ENCODE measurements at places on chromosomes 4 and X. TPM values are rescaled to one million over a fixed set of nuclear protein-coding genes. Genes with fewer than 3 reads are reported as not detected.

The DCAF12L2 gene
- not detected for total RNA-seq

The CXCL8 gene
- 0.30 TPM for total RNA-seq

The MAGED4 gene
- not detected for total RNA-seq

The PF4V1 gene
- not detected for total RNA-seq

The HERC5 gene
- total RNA-seq: 6.4 TPM

The NXF2B gene
- not detected for total RNA-seq

The STK32B gene
- total RNA-seq: not detected

The ERCC6L gene
- 12.0 TPM for total RNA-seq

The VSIG4 gene
- total RNA-seq: not detected

The ETDA gene
- not detected for total RNA-seq

The GNRHR gene
- not detected for total RNA-seq

The CYTL1 gene
- total RNA-seq: not detected

The HTN1 gene
- not detected for total RNA-seq

The KIT gene
- 0.21 TPM for total RNA-seq

The SYP gene
- 2.7 TPM for total RNA-seq
